ENCODE measurements at places on chromosomes 4 and X.

DNA sequence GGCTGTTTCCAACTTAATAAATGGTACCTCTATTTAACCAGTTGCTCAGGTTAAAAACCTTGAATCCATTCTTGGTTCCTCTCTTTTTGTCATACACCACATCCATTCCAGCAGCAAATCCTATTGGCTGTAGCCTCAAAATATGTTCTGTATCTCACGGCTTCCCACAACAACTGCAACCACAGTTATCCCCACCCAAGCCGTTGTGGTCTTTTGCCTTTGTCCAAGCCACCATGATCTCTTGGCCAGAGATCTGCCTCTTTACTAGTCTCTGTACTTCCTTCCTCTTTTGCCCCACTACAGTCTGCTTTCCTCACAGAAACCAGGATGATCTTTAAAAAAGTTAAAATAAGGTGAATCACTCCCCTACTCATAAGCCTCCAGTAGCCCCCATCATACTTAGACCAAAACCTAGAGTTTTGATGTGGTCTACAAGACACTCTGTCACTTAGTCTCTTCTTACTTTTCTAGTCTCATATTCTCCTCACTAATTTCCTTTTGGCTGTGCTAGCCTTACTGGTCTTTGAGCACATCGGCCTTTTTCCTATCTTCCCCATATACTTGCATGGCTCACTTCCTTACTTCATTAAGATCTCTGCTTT is 10.3 kb downstream of the MAOA start:
- no peak for DNase-seq

- DNase-seq, result no peak
Measured at GRCh38 chr4:145580906-145581305, 38.3 kb upstream of the MMAA start.

DNA sequence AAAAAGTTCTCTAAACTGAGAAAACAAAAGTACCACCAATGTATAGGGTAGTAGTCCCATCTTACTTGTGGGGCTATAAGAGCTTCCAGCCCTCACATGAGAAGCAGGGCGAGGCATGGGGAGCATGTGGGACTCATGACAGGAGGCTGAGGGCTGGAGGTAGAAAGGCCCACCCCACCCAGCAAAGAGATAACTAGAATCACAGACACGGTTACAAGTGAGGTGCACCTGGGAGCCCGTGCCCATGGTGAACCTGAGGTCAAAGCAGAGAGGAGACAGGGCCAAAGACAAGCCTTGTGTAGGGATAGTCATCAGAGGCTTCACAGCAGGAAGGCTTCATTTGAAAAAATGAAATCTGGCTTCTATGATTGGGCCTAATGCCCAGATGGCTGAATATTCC is 55.4 kb downstream of the TTC29 start:
- no peak for DNase-seq

DNA sequence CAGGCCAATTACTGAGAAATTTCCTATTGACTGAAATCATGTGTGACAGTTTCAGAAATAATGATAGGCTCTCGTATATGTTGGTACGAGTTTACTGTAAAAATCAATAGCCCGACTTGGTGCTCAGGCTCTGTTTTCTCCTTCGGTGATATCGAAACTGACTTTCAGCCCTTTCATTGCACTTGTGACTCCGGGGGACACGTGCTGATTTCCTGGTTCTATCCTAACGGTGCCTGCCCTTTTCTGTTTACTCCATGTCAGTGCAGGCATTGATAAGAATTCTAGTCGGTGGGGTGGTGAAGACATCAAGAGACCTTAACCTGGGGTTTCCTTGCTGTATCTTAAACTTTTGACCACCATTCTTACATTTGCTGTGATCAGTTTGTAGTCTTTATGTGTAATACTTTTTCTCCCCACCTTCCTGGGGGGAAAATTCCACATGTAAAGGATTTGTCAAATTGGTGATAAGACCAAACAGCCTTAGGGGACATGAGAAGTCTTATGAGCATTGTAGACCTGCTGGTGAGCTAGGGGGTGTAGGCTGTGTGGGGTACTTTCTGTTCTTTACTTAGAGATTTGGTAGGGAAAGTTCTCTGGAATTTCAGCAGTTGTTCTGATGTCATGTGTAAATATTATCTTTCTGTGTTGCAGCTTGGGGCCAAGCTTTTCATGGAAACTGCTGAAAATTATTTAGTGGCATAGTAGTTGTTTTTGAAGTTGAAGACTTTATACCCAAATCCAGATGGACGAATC is 52.7 kb downstream of the TMEM131L start:
- no peak for DNase-seq

DNA sequence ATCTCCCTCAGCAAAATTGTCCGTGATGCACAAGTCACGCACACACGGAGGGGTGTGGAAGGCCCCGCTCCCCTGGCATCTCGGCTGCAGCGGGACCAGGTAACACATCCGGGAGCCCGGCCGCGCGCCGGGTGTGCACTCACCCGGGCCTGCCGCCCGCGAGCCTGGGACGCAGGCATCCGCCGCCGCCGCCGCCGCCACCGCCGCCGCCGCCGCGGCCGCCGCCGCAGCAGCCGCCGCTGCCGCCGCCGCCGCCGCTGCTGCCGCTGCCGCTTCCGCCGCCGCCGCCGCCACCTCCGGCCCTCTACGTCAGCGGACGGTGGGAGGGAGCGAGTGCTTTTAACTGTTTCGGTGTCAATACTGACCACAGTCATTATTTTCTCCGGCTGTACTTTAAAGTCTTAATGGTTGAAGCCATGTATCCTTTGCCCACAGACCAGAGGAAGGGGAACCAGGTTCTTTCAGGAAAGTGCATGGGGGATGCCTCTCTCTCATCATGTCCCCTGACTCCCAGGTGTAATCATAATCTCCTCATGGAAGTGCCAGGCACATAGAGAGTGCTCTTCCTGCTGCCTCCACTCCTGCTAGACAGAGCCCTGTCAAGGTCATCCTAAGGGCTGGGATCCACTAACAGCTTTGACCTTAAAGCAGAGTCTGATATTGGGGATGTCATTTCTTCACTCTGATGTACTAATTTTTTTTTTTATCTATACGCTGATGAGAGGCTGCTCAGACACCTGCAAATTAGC is 38.0 kb downstream of the MAGEE2 start:
- no peak for DNase-seq

- no peak for DNase-seq
Measured at GRCh38 chrX:79080141-79080540, 64.3 kb upstream of the GPR174 start.

GRCh38 chrX:109774136-109774535 is 41.1 kb upstream of the ACSL4 start:
- no peak for DNase-seq

GRCh38 chrX:27976284-27976683 is 5.0 kb downstream of the DCAF8L1 start:
- DNase-seq, result no peak

- DNase-seq, result no peak
Measured at GRCh38 chr4:142128529-142128928, 492.1 kb downstream of the IL15 start.

- DNase-seq, result no peak
Measured at GRCh38 chrX:36443007-36443406, 523.5 kb downstream of the CFAP47 start.

DNA sequence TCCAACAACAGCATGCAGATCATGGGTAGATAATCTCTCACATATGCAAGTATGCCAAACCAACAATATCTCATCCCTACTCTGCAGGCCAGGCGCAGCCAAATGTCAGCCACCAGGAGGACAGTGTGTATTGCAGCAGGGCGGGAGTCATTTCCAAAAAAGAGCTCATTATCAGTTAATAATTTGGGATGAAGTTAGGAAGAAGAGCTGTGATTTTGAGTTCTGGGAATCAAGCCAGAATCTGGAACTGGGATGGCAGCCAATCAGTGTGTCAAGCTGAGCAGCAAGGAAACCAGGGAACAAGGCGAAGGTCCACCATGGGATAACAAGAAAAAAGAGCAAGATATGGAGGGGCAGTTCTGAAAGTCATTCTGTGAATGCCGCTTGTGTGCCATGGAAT is 88.2 kb upstream of the CAMK2D start:
- no peak for DNase-seq

DNA sequence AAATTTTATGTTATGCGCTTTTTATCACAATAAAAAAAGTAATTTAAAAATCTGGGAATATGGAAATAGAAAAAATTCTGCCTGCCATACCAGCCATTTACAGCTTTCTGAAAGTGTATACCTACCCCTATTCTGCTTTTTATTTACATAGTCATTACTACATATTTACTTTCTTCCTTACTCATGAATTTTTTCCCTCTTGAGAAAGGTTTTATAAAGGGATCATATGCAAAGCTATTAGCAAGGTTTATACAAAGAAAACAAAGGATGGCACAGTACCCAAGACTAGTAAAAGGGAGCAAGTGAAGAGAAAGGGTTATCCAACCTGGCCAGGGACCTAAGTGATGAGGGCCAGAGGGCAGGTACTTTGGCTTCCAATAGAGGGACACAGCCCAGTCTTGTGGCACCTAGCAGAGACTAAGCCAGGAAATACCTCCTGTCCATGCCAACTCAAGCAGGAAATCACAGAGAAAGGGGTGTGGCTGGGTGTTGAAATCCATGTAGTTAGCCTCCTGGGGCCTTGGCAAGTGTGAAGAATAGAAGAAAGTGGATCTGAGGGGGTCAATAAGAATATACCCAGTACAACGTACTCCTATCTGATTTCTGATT is 207.3 kb upstream of the VEGFC start:
- no peak for DNase-seq

DNA sequence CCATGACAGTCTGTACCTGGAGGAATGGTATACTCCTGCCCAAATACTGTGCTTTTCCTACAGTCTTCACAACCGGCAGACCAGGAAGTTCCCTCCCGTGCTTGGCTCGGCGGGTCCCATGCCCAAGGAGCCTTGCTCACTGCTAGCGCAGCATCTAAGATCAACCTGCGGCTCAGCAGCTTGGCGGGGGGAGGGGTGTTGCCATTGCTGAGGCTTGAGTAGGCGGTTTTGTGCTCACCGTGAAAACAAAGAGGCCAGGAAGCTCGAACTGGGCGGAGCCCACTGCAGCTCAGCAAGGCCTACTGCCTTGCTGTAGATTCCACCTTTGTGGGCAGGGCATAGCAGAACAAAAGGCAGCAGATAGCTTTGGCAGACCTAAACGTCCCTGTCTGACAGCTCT is 152.7 kb downstream of the TEX11 start:
- DNase-seq, result no peak

- DNase-seq, result no peak
Measured at GRCh38 chr4:54568184-54568583, 89.6 kb upstream of the KIT start.

GRCh38 chrX:112851806-112852205 is 11.2 kb upstream of the AMOT start:
- DNase-seq, result no peak

DNA sequence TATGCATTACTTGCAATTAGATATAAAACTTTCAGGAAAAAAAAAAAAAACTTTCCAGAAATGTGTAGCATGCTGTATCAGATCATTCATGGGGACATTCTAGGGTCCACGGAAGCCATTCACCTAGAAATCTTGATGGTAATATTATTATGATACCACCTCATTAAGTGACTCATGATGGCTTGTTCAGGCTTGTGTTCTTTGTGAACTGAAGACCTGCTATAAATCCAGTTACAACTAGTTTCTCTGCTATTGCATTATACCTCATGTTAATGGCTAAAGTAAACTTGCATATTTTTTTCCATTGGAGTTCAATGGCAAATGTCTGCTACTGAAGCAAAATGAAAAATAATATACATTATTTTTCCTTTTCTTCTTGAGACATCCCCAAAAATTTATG is 35.3 kb upstream of the PTPN13 start:
- no peak for DNase-seq

DNA sequence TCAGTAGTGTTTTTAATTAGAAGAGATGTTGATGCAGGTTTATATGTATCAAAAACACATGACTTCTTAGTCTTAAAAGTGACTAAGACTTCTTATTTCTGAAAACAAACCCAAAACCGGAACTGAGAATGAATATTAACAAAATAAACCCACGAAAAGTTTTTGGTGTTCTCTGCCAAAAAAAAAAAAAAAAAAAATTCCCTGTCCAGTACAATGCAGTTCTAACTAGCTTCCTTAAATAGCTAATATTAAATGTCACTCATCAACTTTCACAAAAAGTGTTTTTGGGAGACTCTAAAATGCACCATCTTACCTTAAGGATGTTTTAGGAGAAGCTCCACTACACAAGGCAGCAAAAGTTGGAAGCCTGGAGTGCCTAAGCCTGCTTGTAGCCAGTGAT is 2.0 kb downstream of the ANKRD37 start:
- no peak for DNase-seq

GRCh38 chrX:148732743-148733142 is 232.3 kb downstream of the AFF2 start:
- DNase-seq, result no peak

DNA sequence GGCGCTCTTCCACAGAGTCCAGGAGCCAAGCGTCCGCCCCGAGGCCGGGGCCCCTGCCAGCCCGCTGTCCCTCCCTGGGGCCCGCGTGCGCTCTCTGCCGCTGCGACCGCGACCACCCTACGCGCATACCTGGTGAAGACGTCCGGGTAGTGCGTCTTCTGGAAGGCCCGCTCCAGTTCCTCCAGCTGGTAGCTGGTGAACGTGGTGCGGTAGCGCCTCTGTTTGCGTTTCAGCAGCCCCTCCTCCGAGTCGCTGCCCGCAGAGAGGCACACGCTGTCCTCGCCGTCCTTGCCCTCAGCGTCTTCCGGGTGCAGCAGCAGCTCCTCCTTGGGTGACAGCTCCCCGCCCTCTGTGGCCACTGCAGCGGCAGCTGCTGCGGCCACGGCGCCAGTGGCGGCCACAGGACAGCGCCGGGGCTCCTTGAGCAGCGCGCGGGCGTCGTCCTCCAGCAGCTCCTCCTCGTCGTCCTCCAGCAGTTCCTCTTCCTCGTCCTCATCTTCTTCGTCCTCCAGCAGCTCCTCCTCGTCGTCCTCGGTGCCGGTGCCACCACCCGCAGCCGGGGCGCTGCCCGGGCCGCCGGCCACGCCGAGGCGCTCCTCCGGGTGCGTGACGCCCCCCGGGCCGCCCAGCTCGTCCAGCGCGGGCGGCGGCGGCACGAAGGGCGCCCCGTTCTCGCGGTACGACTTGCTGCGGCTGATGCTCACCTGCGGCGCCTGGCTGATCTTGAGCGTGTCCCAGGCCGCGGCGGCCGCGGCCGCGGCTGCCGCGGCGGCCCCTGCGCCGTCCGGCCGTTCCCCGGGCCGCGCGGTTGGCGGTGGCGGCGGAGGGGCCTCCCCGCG is 2.8 kb downstream of the ARX start:
- DNase-seq, result peak; percentile 46

- DNase-seq, result no peak
Measured at GRCh38 chrX:10773318-10773717, 152.9 kb upstream of the MID1 start.

GRCh38 chrX:129318375-129318774 is 204.9 kb downstream of the SMARCA1 start:
- DNase-seq, result no peak

GRCh38 chr4:139746431-139747171 is 81.0 kb downstream of the MGST2 start:
- DNase-seq, result no peak

- no peak for DNase-seq
Measured at GRCh38 chr4:89549907-89550306, 242.3 kb upstream of the GPRIN3 start.

DNA sequence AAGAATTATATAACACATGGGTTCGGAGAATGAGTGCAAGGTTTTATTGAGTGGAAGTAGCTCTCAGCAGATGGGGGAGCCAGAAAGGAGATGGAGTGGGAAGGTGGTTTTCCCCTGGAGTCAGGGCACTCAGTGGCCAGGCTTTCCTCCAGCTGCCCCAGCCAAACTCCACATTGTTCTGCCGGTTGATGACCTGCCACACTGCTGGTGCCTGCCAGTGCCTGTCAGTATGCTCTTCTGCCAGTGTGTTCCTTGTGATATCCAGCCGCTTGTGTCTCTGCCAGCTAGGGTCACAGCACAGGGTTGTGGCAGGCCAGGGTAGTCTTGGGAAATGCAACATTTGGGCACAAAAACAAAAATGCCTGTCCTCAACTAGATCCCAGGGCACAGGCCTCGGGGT is 604.8 kb upstream of the TECRL start:
- no peak for DNase-seq
